IPS-NIHi11 (cell line): ENCODE measurements at places on chromosomes 2 and 18.

DNA sequence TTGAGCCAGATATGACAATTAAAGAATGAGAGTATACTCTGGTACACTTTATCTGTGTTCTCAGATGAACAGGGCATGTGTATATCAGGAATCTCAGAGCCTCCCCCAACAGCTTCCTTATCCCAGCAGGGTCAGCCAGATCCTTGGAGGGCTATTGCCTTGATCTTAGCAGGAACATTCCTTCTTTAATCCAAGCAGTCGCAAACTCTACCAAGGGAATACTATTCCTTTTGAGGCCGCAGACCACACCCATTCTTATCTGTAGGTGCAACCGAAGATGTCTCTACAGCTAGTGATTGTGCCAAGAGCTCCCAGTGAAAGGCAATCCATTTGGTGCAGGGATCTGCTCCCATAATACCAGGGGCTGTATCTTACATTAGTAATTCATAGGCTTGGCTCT lies 118.3 kb upstream of the DOK6 start:
- DNase-seq, result no peak

- peak; percentile 43 for DNase-seq
These were observed 9.7 kb upstream of the IL1RN start for GRCh38 chr2:113117541-113118262.

DNA sequence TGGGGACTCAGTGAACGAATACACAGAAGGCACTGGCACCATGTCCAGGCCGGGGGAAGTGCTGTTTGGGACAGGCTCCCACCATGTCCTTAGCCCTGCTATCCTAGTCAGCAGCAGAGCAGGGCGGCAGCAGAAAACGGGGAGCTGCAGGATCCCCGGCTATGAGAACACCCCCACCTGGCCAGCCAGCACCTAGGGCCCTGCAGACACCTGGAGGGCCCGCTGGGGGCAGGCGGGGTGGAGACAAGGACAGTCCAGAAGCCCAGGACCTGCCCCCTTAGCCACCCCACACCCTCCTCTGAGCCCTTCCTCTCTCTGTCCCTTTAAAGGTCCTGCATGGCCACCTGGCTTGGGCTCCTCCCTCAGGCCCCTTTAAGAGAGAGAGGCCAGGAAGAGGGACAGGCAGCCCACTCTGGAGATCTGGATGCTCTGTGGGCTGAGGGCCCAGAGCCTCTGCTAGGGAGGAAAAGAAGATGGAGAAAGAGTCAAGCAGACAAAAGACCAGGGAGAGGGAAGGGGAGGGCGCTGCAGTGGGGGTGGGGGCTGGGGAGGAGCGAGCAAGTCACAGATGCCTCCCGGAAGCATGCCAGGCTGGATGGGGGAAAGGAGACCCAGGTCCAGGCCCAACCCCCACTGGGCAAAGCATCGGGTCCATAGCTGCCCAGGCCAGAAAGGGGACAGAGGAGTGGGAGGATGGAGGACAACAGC lies 48.6 kb downstream of the BIN1 start:
- DNase-seq, result no peak

DNA sequence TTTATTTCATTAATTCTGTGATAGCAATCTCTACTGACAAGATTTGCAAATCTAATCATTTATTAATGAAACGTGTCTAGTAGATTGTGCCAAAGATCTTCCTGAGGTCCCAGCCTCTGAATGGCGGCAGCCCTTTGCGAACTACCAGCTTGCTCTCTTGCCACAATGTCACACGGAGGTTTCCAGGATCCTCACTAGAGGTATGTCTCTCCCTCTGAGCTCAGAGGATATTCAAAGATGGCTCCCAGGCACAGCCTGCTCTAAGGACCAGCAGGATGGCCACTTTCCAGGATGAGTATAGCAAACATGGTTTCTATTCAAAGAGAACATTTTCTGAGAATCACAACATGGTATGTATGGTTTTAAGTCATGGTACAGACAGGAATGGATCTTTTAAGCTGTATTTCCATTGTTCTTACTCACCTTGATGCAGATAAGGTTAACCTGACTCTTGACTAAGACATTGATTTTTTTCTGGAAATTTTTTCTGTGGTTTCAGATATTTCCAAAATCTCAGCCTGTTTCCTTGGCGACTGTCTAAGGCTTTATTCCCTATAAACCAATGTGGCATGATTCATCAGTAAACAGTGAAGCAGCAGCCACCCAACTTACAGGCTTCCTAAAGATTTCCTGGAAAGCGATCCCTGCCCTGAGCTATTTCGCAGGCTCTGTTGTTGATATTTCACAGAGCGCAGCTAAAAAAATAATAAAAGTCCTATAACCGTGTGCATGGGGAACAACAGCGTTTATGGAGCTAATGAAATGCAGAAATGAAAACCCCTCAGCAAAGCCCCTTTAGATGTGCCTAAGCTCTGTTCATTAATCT lies 54.1 kb upstream of the KLF7 start:
- DNase-seq, result no peak
